ENCODE measurements at places on chromosomes 7 and 10.
A peak's percentile ranks its signal among the peaks of the same experiment; 100 is the strongest.

DNA sequence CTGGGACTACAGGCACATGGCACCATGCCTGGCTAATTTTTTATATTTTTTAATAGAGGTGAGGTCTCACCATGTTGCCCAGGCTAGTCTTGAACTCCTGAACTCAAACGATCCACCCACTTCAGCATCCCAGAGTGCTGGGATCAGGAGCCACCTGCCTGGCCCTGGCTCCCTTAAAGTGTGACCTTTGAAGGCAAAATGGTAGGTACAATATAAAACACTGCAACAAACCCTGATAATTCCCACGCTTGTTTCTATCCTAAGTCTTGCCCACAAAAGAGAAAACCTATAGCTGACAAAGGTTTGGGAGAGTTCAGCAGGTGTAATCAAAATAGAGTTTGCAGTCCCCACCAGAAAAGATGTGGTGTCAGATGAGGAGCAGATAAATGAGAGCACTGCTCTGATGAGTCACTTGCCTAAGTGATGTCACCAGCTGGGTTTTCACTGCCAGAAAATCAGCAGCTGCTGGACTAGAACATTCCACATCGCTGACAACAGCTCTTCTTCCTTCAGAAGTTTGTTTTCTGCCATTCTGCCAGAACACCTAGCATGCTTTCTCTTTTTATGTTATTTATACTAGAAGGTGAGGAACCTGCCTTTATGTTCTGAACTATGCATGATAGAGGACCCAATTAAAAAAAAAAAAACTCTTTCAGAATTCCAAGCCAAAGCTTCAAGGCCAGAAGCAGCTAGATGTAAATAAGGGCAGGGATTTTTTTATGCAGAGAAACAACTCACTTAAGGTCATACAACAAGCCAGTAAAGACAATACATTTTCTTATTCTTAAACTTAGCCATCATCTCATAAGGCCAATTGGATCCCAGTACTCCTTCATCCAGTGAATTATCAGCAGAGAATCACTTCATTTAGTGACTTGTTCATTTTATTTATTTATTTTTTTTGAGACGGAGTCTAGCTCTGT is 18.0 kb downstream of the PURB start:
- no peak for DNase-seq

- DNase-seq: no peak
Measured at GRCh38 chr10:62669341-62669740, 135.2 kb upstream of the ADO start.

DNA sequence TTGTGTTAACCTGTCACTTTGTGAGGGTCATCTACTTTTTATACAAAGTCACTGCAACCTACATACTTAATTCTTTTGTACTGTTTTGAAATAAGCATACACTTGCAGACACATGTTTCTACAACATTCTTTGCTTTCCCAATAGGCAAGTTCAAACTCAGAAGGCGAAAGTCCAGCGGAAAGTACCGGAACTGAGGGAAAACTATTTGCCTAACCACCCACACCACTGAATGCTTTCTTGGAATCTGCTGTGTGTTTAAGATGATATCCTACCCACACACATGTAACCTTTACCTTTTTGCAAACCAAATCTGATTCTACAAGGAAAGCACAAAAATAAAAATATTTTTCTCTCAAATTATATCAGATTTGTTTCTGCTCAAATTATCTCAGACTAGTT is 139.4 kb upstream of the AGR3 start:
- DNase-seq: no peak

- no peak for DNase-seq
Measured at GRCh38 chr7:48360574-48360973, 189.3 kb downstream of the ABCA13 start.

DNA sequence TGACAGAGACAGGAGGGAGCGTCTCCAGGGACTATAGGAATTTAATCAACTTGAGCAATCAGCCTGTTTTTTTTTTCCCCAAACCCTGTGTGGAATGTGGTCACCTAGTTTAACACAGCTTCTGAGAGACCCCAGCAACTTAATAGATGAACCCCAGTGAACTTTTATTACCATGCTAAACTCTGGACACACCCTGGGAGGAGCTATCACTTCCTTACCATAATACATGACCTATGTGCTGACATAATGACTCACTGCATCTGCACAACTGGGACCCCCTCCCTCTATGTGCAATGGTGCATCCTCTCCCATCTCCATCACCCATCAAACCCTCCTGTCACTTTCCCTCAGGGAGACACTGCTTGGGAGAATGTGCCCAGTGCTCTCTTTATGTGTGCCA is 83.7 kb downstream of the EPC1 start:
- no peak for DNase-seq

- no peak for DNase-seq
Measured at GRCh38 chr7:141874787-141875186, 33.5 kb upstream of the PRSS37 start.

DNA sequence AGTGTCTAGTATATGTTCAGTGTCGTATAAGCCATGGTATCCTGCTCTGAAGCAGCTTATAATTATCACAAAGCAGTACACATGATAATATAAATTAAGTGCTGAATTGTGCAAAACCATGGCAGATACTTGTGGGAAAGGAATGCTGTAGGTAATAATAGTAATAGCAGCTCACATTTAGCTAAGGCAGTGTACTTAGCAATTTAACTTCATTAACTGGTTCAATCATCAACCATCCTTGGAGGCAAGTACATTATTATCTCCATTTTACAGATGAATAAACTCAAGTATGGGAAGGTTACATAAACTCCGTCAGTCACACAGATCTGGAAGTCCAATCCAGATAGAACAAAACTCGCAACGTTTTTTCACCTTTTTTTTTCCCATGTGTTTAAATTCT is 21.6 kb upstream of the RNF148 start:
- no peak for DNase-seq

GRCh38 chr7:54846273-54846672 is 87.3 kb upstream of the SEC61G start:
- DNase-seq: no peak

- no peak for DNase-seq
Measured at GRCh38 chr10:47303866-47304265, 3.9 kb downstream of the GDF10 start.

DNA sequence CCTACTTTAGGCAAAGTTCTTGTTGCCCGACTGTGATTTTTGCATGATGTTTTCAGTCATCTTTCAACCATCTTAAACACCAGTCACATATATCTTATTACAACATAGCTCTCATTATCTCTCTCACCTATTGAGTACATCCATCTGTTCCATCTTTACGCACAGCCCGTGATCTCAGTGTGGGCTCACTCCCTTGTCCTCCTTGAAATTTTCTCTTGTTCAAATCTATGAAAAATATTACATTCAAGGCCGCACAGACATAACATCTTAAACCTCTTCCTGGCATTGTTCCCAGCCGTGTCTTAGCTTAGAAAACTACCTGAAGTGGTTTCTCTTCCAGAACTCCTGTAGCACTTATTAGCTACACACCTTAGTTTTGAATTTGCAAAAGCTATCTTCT is 32.6 kb downstream of the NET1 start:
- no peak for DNase-seq

GRCh38 chr10:36465604-36466379 is 659.6 kb upstream of the ANKRD30A start:
- DNase-seq: no peak

GRCh38 chr7:155190688-155191087 is 107.0 kb upstream of the INSIG1 start:
- DNase-seq: peak; percentile 51

GRCh38 chr10:47367646-47368045 is 16.4 kb downstream of the ZNF488 start:
- no peak for DNase-seq

DNA sequence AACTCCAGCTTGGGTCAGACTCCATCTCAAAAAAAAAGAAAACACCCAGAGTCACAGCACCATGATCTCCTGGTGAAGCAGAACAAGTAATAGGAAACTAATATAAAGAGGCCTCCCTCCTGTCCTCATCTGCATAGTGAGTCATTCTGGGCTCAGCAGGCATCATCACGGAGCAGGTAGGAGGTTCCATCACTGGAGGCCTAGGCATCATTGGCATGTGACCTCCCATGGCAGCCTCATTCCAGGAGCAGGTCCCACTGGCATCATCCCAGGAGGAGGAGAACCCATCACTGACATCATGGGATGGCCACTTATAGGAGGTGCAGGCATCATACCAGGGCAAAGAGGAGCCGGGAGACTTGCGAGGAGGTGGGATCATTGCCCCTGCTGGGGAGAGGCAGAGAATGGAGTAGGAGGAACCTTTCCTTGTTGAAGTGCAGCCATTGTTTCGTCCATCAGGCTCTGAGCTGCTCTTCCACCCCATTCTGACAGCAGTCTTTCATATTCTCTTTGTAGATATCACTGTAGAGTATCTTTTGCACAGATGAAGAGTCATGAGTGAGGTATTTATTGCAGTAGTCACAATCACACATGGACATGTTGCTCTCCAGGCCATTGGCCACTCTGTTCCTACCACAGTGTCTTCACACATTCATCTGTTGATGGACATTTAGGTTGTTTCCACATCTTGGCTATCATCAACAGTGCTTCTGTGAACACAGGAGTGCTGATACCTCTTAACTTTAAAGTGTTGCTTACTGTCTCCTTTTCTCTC is 73.8 kb downstream of the OSBPL3 start:
- DNase-seq: no peak
